ENCODE measurements at places on chromosomes 13 and 19.
A peak's percentile ranks its signal among the peaks of the same experiment; 100 is the strongest.

DNA sequence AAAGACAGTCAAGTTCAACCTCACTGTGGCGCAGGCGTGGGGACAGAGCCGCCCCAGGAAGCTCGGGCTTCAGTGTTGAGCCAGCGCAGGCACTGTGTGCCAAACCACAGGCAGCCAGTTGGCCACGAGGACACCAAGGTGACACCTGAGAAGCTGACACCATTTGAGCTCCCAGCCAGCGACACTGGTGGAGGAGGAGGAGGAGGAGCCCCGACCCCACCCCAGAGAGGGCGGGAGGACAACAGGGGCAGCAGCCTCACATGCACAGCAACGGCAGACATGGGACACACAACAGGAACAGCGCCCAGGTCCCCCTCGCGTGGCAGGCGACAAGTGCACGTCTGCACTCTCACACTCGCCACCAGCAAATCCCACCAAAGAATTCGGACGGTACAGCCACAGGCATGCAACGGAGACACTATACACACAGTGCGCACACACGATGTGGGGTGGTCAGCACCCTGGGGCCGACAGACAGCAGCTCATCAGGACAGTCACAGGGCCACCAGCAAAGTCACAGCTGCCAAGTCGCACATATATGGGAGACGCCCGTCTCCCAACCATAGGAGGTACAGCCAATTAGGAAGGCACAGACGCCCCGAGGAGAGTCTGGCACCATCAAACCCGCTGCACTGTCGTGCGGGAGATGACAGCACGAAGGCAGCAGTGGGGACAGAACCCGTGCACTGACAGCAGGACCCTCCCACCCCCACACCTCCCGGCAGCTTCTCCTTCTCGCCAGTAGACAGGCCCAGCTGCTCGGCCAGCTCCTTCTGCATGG is 3.4 kb downstream of the EIF3G start:
- no peak for DNase-seq

- no peak for DNase-seq
These were observed 10.4 kb downstream of the PSPC1 start for GRCh38 chr13:19772306-19772705.

- DNase-seq, result no peak
These were observed 140.5 kb downstream of the SLC7A1 start for GRCh38 chr13:29454931-29455481.

- DNase-seq, result no peak
These were observed 13.9 kb downstream of the FCHO1 start for GRCh38 chr19:17765069-17765618.

GRCh38 chr13:100314132-100314910 is 225.4 kb downstream of the PCCA start:
- no peak for DNase-seq

DNA sequence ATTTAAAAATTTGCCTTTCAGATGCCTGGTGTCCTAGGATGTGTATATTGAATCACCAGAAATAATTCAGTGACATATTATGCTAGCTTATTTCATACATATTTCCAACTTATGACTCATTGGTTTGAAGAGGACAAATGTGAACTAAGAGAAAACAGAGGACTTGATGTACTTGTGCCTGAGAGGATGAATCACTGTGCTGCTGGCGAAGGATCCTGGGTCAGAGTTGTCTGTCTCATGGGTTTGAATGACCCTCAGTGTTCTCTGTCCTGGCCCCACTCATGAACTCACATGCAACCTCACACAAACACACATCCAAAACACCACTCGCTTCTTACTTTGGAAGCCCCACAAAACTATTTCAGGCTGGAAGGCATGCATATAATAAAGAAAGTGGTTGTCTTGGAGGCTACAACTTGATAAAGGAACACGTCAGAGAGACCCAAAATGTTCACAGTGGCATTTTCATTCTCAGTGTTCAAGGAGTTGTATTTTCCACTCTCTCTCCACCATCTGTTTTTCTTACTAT is 129.0 kb upstream of the SPRY2 start:
- DNase-seq, result no peak

- no peak for DNase-seq
These were observed 6.7 kb upstream of the DIAPH3 start for GRCh38 chr13:60170414-60170813.

DNA sequence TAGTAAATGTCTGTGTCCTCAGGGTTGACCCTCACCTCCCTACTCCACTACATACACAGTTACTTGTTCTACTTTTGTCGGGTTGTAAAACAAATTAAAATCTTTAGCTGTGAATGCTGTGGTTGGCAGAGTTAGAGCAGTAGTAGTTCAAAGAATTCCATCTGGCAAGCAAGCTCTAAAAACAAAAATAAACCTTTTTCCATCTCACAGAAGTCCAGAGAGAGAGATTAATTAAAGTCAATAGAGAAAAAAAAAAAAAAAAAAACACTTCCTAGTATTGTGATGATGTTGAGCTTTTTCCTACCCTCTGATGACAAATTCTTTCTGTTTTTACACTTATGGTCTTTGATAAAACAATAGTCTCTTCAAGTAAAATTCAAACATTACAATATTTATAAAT is 338.4 kb downstream of the PCDH17 start:
- no peak for DNase-seq

- no peak for DNase-seq
These were observed 11.0 kb upstream of the BBC3 start for GRCh38 chr19:47241919-47242577.

DNA sequence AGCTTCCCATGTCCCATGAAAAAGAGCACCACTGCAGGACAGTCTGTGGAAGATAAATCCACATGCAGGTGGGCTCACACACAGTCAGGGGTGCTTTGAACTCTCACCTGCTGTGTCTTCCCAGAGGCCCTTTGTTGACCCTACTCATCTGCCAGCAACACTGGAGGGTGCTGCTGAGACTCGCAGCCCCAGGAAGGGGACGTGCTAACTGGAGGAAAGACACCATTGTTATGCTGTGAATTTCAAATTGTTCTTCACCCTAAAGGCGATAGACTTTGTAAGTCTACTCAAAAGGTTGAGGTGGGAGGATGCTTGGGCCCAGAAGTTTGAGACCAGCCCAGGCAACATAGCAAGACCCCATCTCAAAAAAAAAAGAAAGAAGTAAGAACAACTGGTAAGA is 107.3 kb upstream of the SERP2 start:
- DNase-seq, result no peak

GRCh38 chr13:44938854-44939253 is 50.4 kb downstream of the NUFIP1 start:
- DNase-seq, result no peak

DNA sequence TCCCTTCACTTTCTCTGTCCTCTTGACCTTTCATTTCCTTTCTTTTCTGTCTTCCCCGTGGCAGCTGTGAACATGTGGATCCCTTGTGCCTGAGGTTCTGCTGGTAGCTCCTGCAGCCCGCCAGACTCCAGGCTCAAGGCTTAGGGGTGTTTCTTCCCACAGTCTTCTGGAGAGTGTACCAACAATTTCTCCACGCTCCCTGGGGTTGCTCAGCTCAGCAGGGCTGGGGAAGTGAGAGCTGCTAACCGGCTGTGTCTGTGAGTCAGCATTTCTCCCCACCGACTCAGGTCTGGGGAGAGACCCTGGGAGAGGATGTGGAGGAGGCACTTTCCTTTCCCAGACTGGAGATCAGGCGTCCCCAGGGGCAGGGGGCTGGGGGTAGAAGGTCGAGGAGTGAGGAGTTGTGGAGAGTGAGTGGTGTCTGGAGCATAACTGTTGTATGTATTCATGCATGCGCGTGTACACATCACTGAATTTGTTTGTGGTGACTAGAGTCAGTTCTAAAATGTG is 193.6 kb downstream of the KCNRG start:
- DNase-seq, result no peak

DNA sequence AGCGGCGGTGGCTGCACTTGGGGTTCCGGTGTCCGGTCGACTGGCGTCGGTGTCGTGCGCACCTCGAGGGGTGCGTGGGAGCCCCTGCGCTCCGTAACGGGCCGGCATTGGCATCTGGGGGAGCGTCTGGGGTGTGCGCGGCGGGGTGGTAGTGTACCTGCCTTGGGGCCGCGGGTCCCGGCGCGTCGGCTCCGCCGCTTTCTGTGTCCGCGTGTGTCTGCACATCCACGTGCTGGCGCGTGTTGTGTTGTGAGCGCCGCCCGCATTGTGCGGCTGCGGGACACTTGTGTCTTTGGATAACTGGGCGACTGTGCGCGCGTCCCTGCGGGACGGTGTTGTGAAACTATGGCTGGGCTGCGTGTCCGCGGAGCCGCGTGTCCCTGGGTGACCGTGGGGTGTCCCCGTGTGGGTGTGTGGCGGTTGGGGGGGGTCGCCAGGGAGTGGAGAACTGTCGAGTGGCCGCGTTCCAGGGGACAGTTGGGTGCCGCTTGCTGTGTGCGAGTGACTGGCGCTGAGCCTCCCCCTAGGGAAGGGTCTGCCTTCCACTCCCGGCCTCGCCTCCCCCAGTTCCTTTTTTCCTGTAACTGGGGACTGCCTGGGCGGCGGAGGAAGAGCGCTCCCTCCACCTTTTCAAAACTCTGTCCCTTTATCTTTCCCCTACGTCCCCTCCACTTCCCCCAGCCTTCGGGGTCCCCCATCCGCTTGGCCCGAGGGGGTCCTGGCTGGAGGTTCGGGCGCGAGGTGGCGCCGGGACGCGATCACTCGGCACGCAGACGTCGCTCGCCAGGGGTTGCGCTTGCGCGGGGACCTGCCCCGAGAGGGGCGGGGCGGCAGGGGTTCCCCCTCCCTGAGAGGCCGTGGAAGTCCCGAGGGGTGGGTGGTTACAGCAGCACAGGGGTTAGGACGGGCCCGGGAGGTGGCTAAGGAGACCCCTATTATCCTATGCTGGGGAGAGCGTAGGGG is 5.7 kb upstream of the NFIC start:
- DNase-seq, result peak; percentile 81

DNA sequence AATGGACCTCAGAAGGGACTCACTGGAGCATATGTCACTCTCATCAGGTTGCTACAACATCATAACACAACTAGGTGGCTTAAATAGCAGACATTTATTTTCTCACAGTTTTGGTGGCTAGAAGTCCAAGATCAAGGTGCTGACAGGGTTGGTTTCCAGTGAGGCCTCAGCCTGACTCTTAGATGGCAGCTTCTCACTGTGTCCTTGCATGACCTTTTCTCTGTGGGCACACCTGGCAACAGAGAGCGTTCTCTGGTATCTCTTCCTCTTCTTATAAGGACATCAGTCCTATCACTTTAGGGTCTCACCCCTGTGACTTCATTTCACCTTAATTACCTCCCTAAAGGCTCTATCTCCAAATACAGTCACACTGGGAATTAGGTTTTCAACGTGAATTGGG is 74.5 kb downstream of the CYSLTR2 start:
- no peak for DNase-seq

- no peak for DNase-seq
These were observed 152.0 kb upstream of the SERP2 start for GRCh38 chr13:44221657-44222056.

DNA sequence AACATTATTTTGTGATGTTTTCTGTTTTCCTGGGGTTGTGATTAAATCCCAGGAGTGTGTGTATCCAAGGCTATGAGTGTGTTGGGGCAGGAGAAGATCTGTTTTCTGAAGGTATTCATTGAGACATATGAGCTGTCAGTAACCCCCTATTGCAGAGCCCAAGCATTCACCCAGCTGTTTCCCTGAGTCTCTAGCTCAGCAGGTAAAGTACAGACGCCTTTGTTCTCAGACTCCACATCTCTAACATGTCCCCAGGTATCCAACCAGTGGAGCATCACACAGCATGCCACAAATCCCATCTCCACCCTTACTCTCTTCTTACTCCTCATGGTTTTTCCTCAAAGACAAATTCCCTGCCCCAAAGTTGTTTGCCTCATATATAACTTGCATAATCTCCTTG is 213.6 kb downstream of the PCDH20 start:
- DNase-seq, result no peak

DNA sequence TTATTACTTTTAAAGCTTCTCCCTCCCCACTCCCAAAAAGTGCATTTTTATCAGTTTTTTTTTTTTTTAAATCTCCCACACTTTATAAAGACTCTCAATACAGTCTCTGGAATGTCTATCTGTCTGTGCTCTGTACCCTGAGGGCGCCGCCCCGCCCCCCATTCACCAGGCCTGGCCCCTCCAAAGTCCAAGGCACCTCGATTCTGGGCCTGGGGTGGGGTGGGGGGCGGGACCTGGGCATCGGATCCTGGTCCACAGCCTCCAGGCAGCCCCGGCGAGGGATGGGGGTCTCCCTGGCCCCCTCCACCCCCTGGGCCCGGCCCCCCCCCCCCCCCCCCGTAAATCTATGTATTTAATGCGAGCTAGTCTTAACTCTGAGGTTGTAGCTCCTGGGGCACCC is 23.3 kb downstream of the ZBTB7A start:
- DNase-seq, result no peak

Measured in putamen (tissue), 1 donor.